ENCODE measurements at places on chromosomes 4 and X.

- no peak for DNase-seq
Observed at GRCh38 chr4:15526924-15527592, 57.4 kb downstream of the CC2D2A start.

GRCh38 chr4:38559374-38559773 is 104.6 kb upstream of the KLF3 start:
- DNase-seq = no peak

GRCh38 chr4:175776217-175776616 is 35.8 kb downstream of the GPM6A start:
- DNase-seq = no peak

DNA sequence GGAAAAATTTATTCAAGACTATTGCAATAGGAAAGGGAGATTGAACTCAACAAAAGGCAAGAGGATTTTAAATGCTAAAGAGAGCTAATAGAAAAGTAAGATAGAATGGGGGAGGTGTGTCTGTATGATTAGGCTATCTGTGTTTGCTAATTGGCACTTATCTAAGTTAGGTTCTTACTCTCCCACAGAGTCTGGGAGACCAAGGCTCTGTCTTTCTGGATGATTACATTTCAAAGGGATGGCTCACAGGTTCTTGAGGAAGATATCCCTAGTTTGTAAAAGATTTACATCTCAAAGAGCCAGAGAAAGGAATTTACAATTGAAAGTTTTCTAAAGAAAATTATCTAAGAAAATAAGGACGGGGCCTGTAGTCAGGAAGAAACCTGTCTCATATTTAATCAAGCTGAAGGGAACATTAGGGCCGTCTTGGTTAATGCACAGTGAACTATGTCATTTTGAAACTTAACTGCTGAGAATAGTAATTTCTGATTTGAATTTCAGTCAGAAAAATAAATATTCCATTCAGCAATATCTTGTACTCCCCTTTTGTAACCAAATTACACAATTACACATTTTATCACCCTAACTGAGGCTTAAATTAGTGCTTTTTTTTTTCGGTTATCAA is 75.8 kb downstream of the MAGEB10 start:
- no peak for DNase-seq

GRCh38 chr4:127047930-127048329 is 584.8 kb upstream of the INTU start:
- DNase-seq = no peak

GRCh38 chr4:111579767-111580166 is 565.5 kb upstream of the FAM241A start:
- DNase-seq = no peak

DNA sequence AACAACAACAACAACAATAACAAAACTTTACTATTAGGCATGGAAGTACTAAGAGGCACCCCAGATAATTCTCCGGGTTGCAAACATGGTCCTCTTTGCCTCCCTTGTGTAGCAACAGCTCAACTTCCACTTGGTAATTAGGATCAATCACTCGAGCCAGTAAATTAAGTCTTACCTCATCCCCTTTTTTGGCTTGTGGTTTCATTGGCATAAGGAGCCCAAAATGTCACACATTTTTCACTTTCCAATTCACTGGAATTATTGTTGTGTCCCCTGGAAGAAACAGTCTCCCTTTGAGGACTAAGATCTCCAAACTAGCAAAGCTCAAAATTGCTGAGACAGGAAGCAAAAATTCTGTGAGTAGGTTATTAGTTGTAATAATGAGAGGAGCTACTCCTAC is 49.2 kb upstream of the HSD17B10 start:
- no peak for DNase-seq

DNA sequence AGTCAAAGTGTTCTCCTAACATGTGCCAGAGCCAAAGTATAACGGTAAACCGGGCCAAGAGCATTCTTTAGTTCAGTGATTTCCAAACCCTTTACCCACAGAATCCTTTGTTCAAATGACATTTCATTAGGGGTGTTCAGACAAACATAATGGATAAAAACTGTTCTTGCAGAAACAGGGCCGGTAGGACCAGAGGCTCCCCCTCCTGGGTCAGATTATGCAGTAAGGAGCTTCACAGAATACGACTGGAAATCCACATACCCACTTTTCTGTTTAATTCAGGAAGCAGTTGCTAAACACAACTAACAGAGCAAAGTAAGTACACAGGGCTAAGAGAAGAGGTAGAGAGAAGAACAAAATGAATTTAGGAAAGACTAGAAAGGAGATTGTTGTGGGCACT is 46.6 kb upstream of the TMEM184C start:
- no peak for DNase-seq

DNA sequence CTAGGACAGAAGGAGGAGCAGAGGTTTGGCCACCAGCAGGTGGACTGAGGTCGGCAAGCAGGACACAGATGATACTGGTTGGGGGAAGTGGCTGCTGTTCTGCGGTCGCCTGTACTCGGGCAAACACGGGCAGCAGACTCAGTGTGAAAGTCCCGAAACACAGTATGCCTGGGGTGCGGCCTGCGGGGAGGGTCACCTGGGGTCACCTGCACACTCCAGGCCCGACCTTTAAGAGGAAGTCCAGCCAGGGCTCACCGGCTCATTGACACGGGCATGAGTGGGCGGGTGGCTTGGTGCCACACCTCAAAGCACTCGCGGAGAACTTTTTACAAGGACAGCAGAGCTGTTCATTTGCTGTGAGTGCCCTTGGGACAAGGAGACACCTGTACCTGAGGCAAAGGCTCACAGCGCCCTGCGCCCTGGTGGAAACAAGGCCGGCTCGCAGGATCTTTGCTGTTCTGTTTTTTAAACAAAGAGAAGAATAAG is 71.5 kb upstream of the MXD4 start:
- DNase-seq = no peak

GRCh38 chr4:15648600-15648999 is 6.6 kb downstream of the FBXL5 start:
- no peak for DNase-seq

GRCh38 chr4:63526251-63526650 is 883.0 kb downstream of the TECRL start:
- DNase-seq = no peak

DNA sequence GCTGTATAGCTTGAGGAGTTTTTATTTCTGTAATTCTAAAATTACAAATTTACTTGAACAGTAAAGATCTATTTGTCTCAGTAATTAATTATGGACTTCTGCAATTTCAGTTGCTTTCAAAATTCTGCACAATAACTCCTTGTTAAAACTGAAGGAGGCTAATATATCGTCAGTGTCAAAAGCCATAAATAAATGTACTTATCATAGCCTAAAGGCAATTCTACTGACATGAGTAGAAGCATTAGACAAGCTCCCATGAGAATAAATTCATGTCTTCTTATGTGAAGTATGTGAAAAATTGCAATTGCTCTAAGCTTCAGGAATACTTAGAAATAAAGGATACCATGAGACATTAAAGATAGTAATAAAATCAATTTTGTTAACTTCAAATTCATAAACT is 381.2 kb upstream of the PCDH10 start:
- no peak for DNase-seq

DNA sequence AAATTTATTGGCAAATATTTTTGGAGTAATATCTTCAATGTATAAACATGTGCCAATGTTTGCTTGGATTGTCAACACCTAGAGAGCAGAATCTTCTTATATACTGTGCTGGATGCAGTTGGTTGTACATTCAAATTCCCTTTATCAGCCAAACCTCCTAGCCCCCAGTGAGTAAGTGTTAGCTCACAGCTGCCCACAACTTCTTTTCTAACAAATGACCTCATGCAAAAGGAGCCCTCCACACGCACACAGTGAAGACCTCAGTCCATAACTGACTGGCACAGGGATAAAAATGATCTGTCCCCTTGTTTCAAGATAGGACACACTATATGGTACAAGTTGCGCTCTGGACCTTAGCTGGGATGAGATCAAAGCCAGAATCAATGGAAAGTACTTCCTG is 458.0 kb upstream of the NWD2 start:
- DNase-seq = no peak

- no peak for DNase-seq
Observed at GRCh38 chr4:147901916-147902315, 170.0 kb downstream of the ARHGAP10 start.

- no peak for DNase-seq
Observed at GRCh38 chrX:149129767-149130166, 375.3 kb downstream of the IDS start.

DNA sequence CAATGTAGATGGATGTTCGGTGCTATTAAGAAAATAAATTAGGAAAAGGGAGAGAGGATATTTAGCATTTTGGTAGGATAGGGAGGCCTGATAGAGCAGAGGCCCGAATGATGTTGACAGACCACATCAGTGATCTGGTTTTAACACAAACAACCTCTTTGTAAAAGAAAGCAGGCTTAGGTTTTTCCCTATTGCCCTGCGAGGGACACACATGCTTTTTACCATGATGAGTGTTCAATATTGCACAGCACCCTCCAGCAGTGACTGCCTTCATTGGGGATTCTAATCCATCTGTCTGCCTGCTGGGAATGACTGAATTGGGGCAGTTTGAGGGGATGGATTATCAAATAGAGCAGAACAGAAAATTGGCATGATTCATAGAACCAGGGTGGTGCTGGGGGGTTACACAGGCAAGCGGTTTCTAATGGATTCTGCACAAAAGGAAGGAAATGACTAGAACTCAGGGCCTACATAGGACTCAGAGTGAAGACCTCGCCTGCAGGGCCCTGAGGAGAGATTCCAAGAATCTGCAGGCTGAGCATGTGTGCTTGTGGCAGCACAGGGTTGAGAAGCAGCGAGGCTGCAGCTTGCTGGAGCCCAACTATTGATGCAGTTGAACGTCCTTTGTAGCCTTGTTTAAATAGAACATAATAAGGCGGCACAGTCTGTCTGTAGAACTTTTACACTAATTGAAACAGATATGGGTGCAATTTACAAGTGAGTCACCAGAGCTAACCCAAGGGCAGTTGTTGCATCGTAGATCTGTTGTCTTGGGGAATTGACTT is 58.0 kb downstream of the RHOH start:
- DNase-seq = peak; percentile 70

GRCh38 chr4:101689220-101689619 is 101.3 kb upstream of the BANK1 start:
- DNase-seq = no peak

- no peak for DNase-seq
Observed at GRCh38 chr4:123632693-123633030, 236.1 kb downstream of the SPRY1 start.

DNA sequence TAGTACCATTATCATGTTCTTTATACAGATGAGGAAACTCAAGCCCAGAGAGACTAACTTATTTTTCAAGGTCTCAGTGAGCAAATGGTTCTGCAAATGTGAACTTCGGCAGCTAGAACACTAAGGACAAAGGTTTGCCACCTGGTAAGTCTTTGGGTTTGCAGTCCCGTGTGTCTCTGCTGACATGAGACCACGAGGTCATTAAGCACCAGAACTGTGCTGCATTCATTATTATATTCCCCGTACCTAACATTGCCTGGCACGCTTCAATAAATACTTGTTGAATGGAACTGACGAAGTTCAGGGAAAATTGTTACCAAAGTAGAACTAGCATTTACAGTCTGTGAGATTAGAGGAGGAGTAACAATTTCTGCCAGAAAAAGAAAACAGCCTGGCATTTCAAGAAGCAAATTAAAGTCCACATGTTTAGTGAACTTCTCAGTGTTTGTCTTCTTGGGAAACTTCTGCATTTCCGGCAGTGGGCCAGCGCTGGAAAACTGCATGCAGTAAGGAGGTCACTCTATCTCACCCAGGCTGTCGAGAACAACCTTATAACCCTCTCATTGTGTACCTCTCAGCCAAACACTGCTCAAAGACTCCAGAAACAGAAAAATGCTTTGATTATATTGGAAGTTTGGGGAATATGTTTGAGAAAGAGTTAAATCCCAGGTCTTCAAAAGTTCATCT is 67.4 kb upstream of the CPEB2 start:
- no peak for DNase-seq

DNA sequence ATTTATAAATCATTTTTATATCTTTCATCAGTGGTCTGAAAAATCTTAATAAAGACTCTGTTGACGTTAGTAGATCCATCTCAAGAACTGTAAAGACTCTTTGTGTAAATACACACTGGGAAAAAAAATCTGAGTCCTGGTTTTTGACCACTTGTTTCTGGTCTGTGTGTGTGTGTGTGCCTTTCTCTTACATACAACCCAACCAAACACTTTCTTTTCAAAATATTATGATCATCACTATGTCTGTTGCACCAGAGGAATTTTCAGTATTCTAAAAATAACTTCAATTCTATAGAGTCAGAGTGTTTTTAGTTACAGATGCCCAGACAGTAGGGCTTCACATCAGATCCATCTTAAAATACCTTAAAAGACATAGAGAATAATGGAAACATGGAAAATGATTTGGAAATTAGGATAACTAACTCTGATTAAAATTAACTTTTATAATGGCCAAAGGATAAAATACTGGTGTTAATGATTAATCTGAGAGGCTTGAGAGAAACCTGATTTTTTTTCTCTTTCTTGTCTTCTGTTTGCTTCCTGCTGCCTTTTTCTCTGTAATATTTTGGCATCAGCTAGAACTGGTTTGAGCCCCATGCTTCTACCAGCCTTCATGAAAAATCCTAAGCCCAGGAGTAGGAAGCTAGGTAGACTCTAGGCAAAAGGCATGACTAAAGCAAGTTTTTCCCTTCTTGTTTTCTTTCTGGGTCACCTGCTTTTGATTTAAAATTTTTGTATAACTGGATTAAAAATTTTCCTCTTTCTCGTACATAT is 99.7 kb downstream of the ATXN3L start:
- DNase-seq = no peak

DNA sequence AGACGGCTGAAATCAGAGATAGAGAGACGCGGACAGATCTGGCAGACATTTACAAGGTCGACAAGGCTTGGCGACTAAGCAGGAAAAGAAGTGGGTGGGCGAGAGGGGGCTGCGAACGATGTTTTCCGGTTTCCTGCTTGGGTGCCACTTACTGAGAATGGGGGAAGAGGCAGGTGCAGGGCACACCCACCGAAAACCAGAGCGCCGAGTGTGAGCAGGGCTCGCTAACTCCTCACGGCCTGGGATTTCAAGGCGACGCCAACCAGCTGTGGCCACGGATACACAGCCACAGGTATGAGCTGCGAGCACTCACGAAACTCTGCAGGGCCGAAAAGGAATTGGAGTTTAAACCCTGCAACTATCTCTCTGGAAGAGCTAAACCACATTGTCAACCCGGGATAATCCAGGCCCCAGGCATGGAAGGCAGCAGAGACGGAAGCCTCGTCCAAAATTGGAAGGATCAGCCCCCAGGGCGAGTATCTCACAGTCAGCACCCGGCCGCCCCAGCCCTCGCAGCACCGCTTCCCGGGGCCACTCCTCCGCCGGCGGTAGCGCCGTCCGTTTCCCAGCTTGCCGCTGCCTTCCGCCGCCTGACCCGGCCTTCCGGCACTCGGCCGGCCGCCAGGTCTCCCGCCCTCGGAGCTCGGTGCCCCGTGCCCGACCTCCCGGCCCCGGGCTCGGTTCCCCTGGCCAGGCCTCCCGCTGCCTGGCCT is 778 bp downstream of the CASP3 start:
- DNase-seq = peak; percentile 58

- no peak for DNase-seq
Observed at GRCh38 chr4:183674153-183674552, 15.1 kb downstream of the TRAPPC11 start.

- DNase-seq = no peak
Observed at GRCh38 chrX:30795981-30796958, 92.8 kb downstream of the TAB3 start.
